ENCODE measurements at places on chromosomes 13 and 19.

DNA sequence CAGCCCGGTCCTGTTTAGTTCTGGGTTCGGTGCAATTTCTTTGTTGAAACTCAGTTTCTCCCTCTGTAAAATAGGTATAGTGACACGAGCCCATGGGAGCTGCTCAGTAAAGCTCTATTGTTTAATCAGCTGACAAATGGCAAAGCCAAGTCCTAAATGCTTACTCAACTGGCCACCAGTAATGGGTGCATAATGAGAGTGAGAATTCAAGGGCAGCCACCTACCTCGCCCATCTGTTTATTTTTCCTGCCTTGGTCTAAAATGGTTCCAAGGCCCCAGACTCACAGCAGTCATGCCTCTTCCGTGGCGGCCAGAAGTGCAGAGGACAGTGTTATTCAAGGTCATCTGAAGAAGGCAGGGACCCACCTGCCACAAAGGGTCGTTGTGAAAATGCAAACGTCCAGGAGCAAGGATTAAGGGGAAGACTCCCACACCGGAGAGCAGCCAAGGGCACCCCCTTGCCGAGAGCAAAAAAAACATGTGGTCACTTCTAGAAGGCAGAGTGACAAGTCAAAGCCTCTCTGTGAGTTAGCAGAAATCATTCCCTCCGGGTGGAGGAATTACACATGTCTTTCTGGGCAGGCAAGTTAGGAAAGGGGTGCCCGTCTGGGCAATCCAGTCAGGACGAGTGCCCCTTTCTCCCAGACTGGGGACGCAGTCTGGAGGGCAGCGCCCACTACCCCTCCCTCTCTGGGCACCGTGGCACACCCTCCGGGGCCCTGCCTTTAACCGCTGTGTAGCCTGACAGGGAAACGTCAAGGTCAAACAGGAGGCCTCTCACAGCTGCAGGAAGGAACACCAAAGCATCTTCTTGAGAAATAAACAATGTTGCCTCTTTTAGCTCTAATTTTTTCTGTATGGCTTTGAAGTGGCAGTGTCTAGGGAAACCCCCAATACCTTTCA, 186.2 kb downstream of the FOXO1 start:
- no peak for DNase-seq

GRCh38 chr13:47135800-47136503, 239.1 kb upstream of the HTR2A start:
- no peak for DNase-seq

DNA sequence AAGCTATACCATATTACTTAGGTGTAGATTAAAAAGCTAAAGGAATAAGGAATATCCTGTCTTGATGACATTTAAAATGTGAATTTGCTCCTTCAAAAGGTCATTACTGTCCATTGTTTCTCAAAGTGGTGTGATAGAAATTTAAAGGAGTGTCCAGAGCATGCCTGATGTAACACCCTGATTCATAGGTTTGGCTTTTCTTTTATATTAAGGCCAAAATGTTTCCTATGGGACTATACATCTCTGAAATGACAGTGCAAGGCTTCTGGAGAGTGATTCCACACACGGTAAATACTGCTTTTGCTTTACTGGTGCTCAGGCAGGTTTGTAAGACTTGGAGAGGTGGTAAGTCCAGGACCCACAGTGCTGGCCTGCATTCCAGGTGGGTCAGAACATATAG, 289.9 kb downstream of the RFC3 start:
- DNase-seq, result no peak

GRCh38 chr13:76707360-76707759, 178.8 kb downstream of the KCTD12 start:
- DNase-seq, result no peak

GRCh38 chr13:60572003-60572798, 175.2 kb downstream of the TDRD3 start:
- DNase-seq, result no peak

- no peak for DNase-seq
Observed at GRCh38 chr13:23671897-23672296, 101.7 kb downstream of the TNFRSF19 start.

DNA sequence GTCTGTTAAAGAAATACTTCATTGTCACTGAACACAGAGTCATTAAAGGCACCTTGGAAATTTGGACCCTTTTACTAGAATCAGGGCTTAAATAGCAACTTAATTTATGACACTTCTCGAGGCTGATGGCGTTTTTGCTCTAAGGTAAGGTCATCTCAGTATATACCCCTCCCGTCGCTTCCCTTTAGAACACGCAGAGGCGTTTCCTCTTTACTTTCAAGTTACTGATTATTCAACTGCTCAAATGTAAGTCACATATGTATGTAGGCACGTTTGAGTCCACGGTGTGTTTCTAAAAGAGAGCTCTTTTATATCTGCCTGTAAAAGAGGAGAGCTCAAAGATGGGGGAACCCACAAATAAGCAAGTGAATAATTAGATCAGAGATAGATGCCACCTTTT, 181.5 kb downstream of the TSHZ3 start:
- DNase-seq, result no peak

GRCh38 chr19:42558450-42559150, 30.3 kb upstream of the CEACAM1 start:
- DNase-seq, result no peak

Data from T follicular helper cell (primary cell).